ENCODE measurements at places on chromosomes 1 and 21. TPM values are rescaled to one million over a fixed set of nuclear protein-coding genes. Genes with fewer than 3 reads are reported as not detected.

The CRNN gene
- total RNA-seq, result 0.72 TPM

- no peaks in the 10 kb centered on the region for H3K27me3 ChIP-seq
- no peak overlapping the region for H3K4me3 ChIP-seq
- peaks cover 71% of the 10 kb centered on the region for H3K4me1 ChIP-seq
- H3K36me3 ChIP-seq, result peaks cover 8% of the 10 kb centered on the region
- DNase-seq, result no peak
Measured at GRCh38 chr1:43554444-43554992, 23.8 kb downstream of the PTPRF start.

The OVAAL gene
- not detected for total RNA-seq

The OR2T4 gene
- not detected for total RNA-seq

- peaks cover 48% of the 10 kb centered on the region for H3K4me1 ChIP-seq
- H3K4me3 ChIP-seq, result no peak overlapping the region
- H3K27ac ChIP-seq, result no peak overlapping the region
- H3K27me3 ChIP-seq, result no peaks in the 10 kb centered on the region
- no peaks in the 10 kb centered on the region for H3K36me3 ChIP-seq
- DNase-seq, result no peak
Measured at GRCh38 chr1:39152923-39153322, 51.6 kb upstream of the MACF1 start.

- H3K4me1 ChIP-seq, result peaks cover 43% of the 10 kb centered on the region
- no peak overlapping the region for H3K27ac ChIP-seq
- H3K4me3 ChIP-seq, result no peak overlapping the region
- DNase-seq, result no peak
- no peaks in the 10 kb centered on the region for H3K27me3 ChIP-seq
- no peaks in the 10 kb centered on the region for H3K36me3 ChIP-seq
Measured at GRCh38 chr1:85571828-85572227, 8.7 kb upstream of the CCN1 start.

DNA sequence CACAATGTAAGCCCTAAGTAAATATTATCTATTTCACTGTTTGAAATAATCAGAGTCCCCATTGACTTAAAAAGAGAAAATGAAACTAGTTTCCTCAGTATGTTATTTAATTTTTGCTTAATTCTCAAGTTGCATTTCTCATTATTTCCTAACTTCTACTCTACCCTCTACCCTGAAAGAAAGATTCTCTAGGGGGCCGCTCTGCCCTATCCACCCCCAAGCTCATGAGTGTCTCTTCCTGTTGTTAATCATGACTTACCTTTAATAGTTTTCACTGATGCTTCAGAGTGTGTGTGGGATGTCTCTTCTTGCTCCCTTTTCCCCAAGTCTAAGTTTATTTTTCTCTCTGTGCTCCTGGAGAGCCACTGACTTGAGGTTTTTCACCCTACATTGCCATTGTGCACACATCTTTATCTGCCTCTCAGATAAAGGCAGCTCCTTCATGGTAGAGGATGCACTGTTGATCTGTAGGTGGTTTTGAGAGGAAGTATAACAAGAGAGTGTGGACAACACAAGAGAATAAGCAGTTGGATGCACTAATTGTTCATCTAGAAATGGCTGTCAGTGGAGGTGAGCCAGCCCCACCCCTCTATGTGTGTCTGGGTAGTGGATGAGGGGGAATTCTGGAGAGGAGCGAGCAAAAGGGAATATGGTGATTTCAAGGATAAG, 261.7 kb downstream of the CHRM3 start:
- no peaks in the 10 kb centered on the region for H3K27me3 ChIP-seq
- H3K4me1 ChIP-seq, result no peaks in the 10 kb centered on the region
- H3K27ac ChIP-seq, result no peak overlapping the region
- no peak for DNase-seq

DNA sequence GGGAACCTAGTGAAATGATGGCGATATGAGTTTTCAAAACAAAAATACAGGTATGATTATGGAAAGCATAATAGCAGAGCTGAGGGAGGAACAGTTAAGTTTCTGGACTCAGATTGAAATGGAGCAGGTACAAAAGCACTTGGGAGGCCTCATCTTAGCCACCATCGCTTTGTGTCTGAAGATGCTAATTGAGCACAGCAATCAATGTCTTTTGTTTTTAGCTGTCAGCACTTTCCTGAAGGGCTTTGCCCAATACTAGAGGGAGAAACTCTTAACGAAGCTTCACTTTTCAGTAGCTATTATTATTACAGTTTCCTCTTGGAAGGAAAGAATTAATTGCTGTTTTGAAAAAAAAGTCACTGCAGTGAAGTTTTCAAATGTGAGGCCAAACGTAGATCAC, 348.7 kb downstream of the RWDD3 start:
- no peaks in the 10 kb centered on the region for H3K27me3 ChIP-seq
- H3K36me3 ChIP-seq, result no peaks in the 10 kb centered on the region
- H3K4me3 ChIP-seq, result no peak overlapping the region
- no peak for DNase-seq
- no peak overlapping the region for H3K27ac ChIP-seq

DNA sequence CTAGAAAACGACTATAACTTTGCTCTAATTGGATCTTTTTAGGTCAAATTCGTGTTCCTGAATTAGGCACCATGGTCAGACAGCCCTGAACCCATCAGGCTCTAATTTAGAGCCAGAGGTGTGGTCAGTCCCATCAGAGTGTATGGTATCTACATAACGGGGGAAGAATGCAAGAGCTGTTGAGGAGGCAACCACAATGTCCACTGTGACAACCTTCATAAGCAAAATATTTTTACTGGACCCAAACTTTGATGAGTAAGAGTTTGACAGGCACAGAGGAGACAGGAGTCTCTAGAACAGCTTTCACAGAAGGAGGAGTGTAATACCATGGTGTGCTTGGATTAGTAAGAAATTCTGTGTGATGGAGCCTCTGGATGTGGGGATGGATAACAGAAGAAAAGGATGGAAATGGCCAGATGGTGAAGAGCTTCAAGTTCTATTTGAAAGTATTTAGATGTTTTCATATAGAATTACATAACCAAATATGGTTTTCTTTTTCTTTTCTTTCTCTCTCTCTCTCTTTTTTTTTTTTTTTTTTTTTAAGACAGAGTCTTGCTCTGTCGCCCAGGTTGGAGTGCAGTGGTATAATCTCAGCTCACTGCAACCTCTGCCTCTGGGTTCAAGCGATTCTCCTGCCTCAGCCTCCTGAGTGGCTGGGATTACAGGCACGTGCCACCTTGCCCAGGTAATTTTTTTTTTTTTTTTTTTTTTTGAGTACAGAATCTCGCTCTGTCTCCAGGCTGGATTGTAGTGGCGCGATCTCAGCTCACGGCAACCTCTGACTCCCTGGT, 24.9 kb downstream of the UBE2U start:
- no peak overlapping the region for H3K4me3 ChIP-seq
- H3K4me1 ChIP-seq, result no peaks in the 10 kb centered on the region
- DNase-seq, result no peak
- H3K27ac ChIP-seq, result no peak overlapping the region

DNA sequence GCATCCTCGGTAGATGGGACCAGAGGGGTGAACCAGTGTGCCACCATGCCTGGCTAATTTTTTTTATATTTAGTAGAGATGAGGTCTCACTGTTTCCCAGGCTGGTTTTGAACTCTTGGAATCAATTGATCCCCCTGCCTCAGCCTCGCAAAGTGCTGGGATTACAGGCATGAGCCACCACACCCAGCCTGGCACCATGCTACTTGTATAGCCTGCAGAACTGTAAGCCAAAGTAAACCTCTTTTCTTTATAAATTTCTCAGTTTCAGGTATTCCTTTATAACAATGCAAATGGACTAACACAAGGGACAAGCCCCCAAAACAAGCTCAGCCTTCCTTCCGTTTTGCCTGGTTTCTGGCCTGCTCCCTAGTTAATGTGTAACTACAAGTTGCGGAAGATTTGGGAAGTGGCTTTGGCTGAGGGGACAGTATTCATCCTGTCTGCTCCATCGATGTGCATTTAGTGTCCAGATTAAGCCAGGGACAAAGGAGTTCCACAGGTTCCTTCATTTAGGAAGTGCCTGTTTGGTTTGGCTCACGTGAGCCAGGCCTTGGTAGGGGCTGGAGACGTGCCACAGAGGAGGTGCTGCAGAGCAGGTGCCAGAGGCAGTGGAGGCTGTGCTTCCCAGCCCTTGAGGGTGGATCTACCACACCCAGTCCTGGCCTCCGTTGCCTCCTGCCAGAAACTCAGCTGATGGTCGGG, 4.4 kb downstream of the AVPR1B start:
- H3K27ac ChIP-seq, result no peak overlapping the region
- no peak overlapping the region for H3K4me3 ChIP-seq
- H3K27me3 ChIP-seq, result peaks cover 7% of the 10 kb centered on the region

DNA sequence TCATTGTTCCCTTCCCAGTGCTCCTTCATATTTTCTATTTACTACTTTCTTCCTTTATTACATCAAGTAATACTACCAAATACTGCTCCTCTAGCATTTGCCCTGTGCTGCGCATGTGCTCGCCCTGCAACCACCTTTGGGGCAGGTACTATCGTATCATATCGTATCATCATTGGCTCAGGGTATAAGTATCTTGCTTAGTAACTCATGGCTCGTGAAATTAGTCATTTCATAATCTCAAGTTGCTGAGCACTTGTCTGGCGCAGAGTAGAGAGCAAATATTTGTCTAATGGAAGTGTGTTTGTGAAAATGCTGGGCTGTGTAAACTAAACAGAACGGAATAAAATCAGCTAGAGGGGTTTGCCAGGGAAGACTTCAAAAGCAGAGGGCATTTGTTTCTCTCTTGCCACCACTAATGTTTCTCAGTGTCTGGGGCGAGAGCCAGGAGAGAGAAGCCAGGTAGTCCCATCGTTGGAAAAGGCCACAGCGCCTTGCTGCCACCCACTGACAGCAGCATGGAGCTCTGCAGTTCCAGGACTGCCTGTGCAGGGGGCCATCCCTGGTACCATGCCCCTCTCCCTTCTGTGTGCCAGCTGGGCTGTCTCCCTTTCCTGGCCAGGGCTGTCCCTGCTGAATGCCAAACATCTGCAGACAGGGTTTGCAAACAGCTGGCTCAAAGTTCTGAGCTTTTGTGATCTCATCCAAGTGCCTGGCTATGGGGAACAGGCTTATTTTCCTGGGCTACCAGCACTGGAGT, 20.0 kb upstream of the CPT2 start:
- no peaks in the 10 kb centered on the region for H3K27me3 ChIP-seq
- no peaks in the 10 kb centered on the region for H3K36me3 ChIP-seq
- DNase-seq, result no peak
- H3K4me1 ChIP-seq, result peaks cover 18% of the 10 kb centered on the region
- H3K27ac ChIP-seq, result no peak overlapping the region

- H3K36me3 ChIP-seq, result no peaks in the 10 kb centered on the region
- DNase-seq, result no peak
- no peak overlapping the region for H3K4me3 ChIP-seq
- no peak overlapping the region for H3K27ac ChIP-seq
- H3K4me1 ChIP-seq, result no peaks in the 10 kb centered on the region
Measured at GRCh38 chr1:158809256-158809655, 21.9 kb upstream of the MNDA start.

The OLIG1 gene
- not detected for total RNA-seq

DNA sequence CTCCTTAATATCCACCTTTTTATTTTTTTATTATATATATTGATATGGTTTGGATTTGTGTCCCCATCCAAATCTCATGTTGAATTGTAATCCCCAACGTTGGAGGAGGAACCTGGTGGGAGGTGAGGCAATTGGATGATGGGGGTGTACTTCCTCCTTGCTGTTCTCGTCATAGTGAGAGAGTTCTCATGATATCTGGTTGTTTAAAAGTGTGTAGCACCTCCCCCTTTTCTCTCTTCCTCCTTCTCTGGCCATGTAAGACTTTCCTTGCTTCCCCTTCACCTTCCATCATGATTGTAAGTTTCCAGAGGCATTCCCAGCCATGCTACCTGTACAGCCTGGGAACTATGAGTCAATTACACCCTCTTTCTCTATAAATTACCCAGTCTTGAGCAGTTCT, 22.7 kb upstream of the CCSAP start:
- H3K36me3 ChIP-seq, result no peaks in the 10 kb centered on the region
- no peak for DNase-seq
- H3K27ac ChIP-seq, result no peak overlapping the region
- H3K4me3 ChIP-seq, result no peak overlapping the region
- peaks cover 37% of the 10 kb centered on the region for H3K27me3 ChIP-seq

The AMY2A gene
- total RNA-seq, result not detected

The LAD1 gene
- total RNA-seq, result 229 TPM

GRCh38 chr21:29928537-29928936, 11.3 kb downstream of the GRIK1 start:
- no peaks in the 10 kb centered on the region for H3K36me3 ChIP-seq
- H3K4me3 ChIP-seq, result no peak overlapping the region
- H3K4me1 ChIP-seq, result no peaks in the 10 kb centered on the region
- no peaks in the 10 kb centered on the region for H3K27me3 ChIP-seq
